ENCODE measurements at places on chromosomes 1 and 21.

GRCh38 chr21:32826329-32827167 lies 55.0 kb upstream of the PAXBP1 start:
- DNase-seq = no peak

DNA sequence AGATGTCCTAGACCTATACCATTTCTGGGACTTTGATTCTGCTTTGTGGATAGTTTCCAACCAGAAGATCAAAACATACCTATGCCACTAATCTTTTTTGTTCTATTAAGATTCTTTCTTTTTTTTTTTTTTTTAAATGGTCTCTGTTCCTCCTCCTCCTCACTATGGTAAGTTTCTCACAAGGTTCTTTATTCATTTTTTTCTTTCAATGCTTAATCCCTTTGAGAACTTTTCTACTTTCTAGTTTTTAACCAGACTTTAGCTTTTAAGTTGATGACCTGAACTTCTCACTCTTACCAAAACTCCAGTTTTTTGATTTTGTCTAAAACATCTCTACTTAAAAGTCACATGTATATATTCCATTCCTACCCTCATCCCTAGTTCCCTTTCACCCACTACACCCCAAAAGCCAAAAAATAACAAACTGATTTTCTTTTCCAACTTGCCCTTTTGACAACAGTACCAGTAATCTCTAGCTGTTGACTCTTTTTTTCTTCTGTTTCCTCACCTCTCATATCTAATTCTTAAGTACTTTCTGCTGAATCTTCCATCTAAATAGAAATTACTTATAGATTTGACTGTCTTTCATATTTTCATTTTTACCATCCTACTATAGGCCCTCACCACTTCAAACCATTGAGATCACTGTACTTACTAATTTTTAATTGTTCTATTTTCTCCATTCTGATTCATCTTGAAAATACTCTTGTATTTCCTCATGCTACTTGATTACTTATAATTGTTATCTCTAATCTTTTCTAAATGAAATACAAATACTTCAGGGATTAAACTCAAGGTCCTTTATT lies 6.1 kb downstream of the CEPT1 start:
- no peak for DNase-seq

GRCh38 chr1:150578272-150579109 lies 919 bp downstream of the MCL1 start:
- no peak for DNase-seq

DNA sequence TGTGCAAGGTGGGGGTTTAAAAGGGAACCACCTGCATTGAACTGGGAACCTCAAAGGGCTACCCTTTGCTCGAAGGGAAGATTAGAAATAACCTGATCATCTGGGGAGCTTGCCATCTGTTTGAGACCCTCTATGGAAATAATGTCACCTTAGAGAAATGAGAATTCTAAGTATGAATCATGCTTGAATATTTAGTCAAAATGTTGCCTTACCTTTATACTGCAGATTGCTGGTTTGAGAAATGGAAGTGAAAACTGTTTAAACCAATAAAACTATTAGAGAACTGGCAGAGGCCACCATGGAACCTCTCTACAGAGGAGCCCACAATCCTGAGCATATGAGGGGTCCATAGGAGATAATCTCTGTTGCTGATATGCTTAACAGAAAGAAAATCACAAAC lies 131.2 kb upstream of the FAM78B start:
- no peak for DNase-seq

- DNase-seq = no peak
These were observed 124.0 kb downstream of the CNIH3 start for GRCh38 chr1:224739997-224740684.

GRCh38 chr1:208985231-208985630 lies 598.3 kb upstream of the CAMK1G start:
- DNase-seq = no peak

- DNase-seq = no peak
These were observed 76.8 kb downstream of the POU2F1 start for GRCh38 chr1:167297222-167298214.

GRCh38 chr1:53334312-53334711 lies 6.4 kb upstream of the LRP8 start:
- DNase-seq = no peak

DNA sequence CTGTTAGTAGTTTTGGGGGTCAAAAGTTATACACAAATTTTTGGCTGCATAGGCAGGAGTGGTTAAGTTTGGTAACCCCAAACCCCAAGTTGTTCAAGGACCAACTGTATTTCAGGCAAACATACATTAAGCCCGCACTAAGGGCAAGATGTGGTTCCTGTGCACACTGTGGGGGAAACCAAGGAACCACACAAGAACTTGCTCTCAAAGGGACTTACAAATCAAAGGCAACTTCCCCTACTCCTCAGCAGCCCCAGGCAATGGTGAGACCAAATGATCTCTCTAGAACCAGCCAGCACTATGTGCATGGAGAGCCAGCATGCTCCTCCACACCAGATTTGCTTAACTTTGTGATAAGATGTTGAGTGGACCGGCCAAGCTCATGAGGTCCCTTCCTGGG lies 35.3 kb downstream of the PACC1 start:
- no peak for DNase-seq

DNA sequence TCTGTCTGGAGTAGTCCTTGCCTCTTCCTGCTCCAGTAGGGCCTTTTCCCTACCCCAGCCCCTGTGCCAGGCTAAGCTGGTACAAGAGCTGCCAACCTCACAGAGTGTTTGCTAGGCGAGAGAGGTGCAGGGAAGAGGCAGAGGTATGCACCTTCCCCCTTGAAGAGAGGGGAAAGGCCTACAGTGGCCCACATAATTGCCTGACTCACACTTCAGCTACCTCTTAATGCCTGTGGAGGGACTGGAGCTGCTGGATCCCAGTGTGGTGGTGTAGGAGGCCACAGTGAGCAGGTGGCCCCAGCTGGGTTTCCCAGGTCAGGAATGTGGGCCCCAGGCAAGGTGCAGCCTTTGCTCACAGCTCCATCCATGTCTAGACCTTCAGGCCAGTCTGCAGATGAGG lies 3.3 kb upstream of the CCDC28B start:
- DNase-seq = no peak

DNA sequence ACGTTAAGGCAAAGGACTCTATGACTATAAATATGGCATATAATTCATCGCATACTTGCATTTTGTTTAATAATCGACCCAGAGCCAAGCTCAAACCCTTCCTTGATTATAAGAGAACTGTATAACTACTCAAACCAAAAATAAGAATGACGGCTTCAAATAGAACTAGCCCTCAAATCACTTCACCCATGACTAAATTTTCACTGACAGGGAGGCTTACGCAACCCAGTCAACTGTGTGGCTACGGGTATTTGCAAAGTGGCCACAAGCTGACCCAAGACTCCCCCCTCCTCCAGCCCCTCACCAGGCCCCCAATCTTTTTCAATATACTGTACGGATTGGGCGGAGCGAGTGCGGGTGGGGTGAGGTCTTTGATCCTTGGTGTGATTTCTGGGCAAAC lies 268.3 kb downstream of the ASTN1 start:
- DNase-seq = no peak

DNA sequence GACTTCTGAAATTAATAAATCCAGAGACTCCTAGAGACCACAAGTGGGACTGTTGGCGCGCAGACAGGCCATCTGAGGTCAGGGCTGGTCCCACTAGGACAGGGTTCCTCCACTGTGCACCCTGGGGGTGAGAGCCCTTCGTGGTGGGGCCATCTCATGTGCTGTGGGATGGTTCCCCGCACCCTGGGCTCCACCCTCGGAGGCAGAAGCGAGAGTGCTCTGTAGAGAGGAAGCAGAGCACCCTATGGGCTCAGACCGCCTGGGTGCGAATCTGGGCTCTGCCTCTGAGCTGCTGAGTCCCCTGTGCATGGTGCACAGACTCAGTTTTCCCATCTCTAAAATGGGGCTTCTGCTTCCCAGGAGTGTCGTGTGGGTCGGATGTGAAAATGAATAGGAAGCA lies 227.3 kb downstream of the NPHP4 start:
- no peak for DNase-seq

DNA sequence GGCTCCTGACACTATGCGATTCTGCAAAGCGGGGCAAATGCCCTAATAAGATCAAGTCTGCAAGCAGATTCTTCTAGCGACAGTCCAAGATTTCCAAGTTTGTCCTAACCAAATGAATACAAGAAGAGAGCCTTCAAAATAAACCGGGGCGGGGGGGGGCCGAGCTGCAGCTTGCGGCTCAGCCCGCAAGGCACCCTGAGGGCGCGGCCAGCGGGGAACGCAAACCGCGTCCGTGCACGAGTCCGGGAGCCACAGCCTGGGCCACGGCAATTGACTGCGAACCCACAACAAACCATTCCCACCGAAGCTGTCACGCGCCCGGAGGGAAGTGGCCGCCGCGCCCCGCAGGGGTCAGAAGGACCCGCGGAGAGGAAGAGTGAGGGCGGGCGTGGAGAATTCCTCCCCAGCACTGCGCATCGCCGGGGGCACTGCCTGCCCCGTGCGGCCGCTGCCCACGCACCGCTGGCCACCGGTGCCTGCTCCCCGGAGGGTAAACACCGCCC lies 687 bp downstream of the TGFBR3 start:
- DNase-seq = peak; percentile 33

- DNase-seq = no peak
These were observed 11.7 kb downstream of the IQGAP3 start for GRCh38 chr1:156560585-156561163.

GRCh38 chr1:1349256-1350012 lies at the start of gene DVL1:
Gene DVL1 (minus strand): TSS chr1:1349418. CDS start chr1:1349065, 353 bp downstream.
- peak; percentile 43 for DNase-seq

DNA sequence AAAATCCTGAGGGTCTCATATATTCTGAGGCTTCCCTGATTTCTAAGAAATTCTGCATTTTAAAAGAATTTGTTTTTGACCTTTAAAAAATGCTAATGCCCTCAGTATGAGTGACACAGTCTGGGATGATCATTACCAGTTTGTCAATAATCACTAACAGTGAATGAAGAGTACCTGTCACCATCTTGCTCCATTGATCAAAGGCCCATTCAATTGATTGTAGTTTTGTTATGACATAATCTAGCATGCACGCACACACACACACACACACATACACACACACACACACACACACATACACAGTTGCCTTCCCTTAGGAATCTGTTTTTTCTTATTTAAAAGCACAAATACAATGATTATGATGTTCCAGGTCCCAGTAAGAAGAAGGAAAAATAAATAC lies 250.4 kb downstream of the NFIA start:
- no peak for DNase-seq

GRCh38 chr1:85058786-85059185 lies 10.5 kb upstream of the MCOLN3 start:
- DNase-seq = no peak

DNA sequence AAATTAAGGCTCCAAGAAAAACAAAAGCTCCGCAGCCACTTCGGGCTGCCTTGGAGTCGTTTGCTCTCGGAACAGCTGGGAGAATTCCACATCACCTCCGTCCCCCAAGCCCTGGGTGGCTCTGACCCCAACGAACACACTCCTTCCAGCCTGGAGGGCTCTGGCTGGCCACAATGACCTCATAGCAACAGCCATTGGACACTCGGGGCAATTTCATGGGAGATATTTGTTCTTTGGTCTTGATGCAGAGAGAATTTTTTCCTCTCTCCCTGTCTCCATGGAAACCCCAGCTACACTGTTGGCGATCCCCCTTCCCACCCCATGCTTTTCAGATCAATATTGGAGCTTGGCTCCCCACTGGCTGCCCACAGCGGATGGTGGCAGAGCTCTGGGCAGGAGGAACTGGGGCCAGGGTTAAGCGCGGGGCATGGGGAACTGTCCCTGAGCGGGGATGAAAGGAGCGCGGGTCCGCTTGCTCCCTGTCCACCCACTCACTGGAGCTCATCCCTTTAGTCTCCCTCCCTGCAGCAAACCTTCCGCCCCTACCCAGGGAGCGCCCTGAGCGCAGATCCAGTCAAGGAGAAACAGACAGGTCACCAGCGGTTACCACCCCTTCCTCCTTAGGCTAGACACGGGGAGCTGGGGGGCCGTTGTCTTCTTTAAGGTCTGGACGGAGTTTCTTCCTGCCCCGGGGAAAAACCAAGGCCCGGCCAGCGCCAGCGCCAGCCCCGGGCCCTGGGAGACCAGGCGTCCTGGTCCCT lies 1.2 kb downstream of the WNT4 start:
- no peak for DNase-seq

DNA sequence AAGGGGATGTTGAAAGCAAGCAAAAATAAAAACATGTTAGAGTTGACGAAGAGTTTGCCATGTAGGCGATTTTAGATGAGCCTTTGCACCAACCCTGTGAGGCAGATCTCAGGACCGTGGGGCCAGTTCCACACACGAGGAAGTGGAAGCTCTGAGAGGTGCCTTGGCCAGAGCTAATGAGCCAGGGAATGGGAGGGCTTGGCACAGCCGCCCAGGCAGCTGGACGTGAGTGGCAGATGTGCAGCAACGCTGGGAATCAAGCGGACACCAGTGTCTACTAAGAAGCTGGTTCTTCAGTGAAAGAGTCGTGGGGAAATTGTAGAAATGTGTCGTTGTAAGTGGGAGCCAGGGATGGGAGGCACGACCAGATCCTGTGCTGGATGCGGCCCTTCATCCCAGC lies 58.9 kb upstream of the COL6A1 start:
- no peak for DNase-seq

DNA sequence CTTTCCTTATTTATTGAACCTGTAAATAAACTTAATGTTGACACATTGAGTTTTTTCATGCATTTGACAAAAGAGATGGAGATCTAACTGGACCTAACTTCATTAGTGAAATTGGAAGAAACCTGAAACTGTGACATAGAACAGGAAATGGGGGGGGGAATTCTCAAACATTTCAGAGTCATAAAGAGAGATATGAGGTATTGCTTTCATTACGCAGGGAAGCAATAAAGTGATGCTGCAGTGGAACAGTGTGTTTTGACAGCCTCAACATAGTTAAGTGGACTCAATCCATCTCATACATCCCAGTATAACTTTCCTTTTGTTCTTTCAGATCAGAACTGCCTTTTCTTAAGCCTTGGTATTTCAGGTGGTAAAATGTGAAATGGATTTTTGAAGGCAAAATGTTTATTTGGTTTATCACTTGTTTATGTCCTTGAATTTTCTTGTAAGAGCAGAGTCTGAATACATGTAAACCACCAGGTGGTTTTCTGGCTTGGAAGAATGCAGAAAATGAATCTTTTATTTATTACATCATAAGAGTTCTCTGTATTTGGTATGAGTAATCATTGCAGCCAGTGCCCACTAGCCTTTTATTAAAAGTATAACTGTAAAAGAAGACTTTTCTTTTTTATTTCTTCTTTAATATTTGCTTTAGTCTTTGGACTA lies 132.5 kb downstream of the ZNF326 start:
- DNase-seq = no peak

- DNase-seq = no peak
These were observed 25.5 kb downstream of the KMO start for GRCh38 chr1:241557551-241558193.

DNA sequence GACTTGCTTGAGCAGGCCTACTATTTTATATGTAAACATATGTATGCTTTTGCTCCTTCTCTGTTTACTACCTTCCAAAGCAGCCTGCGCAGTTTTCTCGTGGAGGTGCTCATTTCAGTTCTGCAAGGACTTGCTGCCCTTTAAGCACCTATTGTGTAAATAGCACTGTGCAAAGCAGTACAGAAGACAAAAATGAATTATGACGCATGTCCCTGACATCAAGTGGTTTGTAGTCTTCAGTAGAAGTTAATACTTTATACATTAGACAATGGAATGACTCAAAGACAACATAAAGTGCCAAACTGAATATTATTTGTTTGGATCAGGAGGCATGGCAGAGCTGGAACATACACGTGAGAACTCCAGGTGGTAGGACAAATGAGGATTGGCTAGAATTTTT lies 611.7 kb downstream of the LMO4 start:
- DNase-seq = no peak

All from anterior cingulate cortex (tissue), 58 donors.